ENCODE measurements at places on chromosomes 6 and 20.

GRCh38 chr20:38187517-38187916, 22.4 kb upstream of the TGM2 start:
- DNase-seq = no peak

DNA sequence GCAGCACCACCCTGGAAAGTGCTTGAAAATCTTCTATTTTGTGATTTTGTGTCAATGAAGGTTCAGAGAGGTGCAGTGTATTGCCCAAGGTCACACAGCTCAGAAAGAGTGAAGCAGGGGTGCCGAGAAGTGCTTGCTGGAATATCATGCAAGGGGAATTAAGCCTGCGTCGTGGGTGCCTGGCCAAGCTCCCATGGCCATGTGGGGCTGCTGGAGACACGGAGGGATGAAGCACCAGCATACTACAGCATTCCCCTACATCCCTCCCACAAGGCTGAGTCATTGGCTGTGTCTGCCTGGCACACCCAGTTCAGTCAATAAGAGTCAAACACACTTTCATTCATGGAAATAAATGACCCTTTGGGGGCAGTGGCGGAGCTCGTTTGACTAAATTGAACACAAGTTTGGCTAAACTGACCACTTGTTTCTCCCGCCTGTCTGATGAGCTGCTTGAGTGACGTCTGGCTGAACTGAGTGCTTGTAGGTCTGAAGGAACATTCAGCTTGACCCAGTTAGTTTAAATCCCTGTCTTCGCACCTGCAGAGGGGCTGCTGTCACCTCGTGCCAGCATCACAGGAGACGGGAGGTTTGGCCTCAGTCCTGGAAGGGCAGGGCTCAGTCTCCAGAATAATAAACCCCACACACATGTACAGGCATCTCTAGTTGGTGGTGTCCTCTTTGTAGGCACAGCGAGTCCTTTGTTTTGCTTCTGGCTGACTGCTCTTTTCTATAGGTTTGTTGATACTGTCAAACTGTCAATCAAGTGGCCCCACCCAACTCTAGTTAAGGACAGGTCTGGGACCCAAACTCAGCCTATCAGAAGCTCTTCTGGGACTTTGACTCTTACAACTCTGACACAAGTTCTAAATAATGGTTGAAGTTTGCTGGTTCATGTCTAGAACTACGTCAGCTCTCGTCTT, 8.4 kb upstream of the TGM2 start:
- DNase-seq = no peak

GRCh38 chr6:28264834-28265401, 2.0 kb upstream of the ZSCAN26 start:
- no peak for DNase-seq

DNA sequence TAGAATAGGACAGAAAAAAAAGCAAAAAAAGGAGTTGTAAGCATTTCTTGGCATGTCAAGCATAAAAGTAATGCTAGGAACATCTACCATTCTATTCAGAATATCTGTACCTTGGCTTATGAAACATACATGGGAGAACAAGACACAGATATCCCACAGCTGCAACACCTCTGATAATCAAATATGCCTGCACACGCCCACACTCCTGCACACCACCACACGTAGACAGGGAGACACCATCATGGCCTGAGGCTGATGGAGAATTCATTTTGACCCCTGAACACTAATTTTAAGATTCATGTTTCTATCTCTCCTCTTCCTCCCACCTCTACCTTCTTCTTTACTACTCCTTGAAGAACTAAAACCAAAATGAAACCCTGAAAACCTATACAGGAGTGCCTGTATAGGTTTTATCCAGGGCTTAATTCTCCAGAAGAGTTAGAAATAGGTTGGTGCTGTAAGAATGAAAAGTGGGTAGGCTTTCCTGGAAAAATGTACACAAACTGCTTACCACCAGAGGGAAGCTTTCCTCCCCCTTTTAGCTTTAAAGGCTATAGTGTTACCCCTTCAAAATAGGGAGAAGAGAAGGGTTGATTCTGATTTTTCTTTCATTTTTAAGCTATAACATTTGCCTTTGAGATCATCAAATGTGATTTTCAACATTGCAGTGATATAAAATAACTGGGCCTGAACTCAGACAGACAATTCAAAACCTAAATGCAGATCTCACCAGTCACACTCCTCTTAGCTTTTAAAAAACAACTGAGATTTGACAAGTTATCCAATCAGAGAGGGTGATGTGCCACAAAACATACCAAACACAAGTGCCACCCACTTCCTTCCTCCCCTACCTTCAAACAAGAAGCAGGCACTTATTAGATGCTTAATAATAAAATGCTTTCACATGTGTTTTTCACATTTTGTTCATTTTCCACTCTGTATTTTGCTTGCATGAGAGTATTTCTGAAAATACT, 57.9 kb downstream of the ELOVL5 start:
- DNase-seq = no peak

- no peak for DNase-seq
These were observed 344.7 kb downstream of the CDH4 start for GRCh38 chr20:61596687-61597330.

GRCh38 chr6:87851674-87852299, 149.8 kb upstream of the AKIRIN2 start:
- DNase-seq = no peak

DNA sequence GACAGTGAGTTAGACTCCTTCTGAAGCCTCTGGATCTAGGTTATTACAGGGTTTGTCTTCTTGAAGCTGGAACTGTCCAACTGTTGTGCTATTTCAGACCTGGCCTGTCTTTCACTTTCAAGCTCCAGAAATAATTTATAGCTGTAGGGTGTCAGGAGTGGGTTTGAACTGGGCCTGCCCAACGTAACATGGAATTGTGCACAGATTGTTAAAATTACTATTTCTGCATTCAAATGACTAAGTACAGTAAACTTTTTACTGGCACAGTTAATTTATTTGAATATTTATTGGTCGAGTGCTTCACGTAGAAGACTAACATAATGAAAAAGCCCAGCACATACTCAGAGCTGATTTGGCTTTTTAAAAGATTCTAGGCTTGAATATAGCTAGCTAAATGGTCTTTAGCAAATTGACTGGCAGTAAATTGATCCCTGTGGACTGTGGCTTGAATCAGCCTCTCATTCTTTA, 74.3 kb downstream of the ARID1B start:
- no peak for DNase-seq

DNA sequence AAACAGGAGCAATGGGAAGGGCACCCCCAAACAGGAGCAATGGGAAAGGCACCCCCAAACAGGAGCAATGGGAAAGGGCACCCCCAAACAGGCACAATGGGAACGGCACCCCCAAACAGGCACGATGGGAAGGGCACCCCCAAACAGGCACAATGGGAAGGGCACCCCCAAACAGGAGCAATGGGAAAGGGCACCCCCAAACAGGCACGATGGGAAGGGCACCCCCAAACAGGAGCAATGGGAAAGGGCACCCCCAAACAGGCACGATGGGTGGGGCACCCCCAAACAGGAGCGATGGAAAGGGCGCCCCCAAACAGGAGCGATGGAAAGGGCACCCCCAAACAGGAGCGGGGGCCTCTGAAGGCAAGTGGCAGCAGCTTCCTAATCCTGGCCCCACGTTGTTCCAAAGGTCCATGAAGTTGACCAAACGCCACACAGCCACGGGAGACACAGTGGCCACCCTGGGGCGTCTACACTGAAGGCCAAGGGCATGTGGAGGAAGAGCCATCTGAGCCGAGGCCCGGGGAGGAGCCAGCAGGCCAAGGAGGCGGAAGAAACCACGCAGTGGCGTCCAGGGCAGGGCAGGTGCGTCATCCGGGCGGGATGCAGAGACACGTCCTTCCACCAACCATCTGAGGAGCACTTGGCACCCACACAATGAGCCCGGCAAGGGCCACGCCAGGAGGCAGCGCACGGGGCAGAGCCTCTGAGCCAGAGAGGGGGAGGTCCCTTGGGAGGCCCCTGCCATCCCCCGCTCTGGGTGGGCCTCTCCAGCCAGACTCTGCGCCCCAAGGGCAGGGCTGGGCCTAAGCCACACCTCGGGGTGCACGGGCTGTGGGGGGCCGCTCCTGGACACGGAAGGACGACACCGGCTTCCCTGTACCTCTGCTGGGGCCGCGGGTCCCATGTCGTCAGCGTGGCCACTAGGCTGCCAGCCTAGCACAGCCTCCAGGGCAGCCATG, 21.5 kb upstream of the NTSR1 start:
- no peak for DNase-seq

DNA sequence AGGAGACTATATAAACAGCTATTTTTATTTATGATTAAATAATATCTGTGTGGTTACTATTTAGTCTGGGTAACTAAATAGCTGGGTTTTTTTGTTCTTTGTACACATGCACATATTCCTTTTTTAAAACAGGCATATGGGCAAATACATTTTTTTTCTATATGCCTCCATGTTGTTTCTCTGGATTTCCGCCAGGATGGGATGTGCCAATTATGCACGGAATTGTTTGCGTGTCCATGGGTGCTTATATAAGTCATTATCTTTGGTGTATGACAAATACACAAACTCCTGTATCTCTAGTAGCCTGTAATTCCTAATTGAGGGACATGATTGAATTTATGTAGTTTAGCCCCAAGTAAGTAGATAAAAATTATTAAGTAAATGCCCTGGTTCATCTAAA, 226.9 kb downstream of the BCKDHB start:
- no peak for DNase-seq
